NCI-H1930 (cell line): ENCODE measurements at places on chromosomes 3 and 15.

GRCh38 chr3:38366082-38366481 lies 19.5 kb downstream of the XYLB start:
- no peak for DNase-seq

DNA sequence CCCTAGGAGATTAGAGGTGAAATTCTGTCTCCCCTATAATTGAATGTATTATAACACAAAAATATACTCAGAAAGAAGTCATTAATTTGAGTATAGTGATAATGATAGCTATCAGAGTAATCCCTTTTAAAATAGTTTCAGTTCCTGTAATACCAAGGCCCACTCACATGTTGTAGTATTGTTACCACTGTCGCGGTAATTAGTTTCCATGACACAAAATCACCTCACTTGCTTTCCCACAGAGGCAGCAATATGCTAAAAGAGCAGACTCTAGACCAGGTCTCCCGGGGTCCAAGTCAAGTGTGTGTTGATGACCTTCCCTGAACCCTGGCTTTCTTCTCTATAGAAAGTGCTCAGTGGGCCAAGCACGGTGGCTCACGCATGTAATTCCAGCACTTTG lies 39.5 kb upstream of the NSMCE3 start:
- DNase-seq, result no peak

- DNase-seq, result no peak
Observed at GRCh38 chr3:152818027-152818426, 16.9 kb upstream of the P2RY1 start.

GRCh38 chr3:79002465-79003372 lies 765.1 kb downstream of the ROBO1 start:
- no peak for DNase-seq

DNA sequence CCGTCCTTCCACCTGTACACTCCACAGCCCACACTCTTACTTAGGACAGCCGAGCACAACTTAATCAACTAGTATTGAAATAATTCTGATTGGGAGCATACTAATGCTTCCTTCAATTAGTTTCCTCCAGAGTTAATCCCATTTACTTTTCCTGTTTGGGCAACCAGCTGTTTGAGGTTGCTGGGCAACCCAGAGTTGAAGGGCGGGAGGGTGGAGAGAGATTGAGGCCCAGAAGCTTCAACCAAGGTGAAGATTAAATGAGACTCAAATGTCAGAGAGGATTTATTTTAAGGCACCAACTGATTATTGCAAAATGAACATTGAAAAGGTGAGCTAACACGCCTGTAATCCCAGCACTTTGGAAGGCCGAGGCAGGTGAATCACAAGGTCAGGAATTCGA lies 428.5 kb upstream of the SEMA6D start:
- DNase-seq, result no peak

- no peak for DNase-seq
Observed at GRCh38 chr3:162799910-162800309, 1303.3 kb downstream of the OTOL1 start.

DNA sequence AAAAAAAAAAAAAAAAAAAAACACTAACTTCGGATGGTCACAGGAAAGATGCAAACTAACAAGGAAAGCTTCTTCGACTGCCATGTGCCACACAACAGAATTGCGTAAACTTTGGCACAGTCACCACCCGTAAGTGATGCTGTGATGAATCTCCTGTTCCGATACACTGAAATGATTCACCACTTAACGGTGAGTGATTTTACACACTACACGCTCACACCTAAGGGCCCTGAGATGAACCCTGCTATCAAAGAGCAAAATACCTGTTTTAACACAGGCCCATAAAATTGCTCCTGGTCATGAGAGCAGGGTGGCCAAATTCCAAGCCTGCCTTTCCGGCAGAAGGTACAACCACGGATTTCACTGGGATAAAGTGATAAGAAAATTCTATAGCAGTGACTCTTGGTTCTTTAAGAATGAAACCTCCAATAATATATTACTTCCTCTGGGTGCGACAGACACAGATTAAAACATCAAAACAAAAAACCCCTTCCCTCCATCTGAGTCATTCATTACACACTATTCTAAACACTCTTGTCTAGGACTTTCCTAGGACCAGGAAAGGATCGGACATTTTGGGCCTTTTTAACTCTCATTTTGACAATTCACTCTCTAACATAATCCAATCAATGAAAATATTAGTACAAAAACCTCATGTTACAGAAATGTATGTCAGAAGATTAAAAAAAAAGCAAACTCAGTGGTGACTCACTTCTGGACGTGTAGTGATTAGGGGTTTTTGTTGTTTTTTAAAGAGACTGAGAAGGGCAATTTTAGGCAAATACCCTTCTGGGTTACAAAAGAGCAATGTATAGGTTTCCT lies 28.3 kb downstream of the LRIG1 start:
- no peak for DNase-seq

DNA sequence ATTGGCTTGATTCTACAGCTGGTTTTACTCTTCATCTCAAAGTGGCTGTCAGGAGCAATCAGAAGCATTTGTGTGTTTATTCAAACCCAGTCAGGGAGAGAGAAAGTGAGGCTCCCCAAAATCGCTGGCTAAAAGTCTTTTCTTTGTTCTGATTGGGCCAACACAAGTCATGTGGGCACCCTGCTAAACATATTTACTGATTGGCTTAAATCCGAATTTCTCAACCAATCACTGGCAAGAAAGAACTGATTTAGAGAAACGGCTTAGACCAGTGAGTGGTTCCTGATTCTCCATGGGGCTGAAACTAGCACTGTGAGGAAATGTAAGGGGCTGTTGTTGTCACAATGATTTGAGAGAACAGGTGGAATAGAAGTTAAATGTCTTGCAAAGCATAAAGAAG lies 98.9 kb upstream of the PDZRN3 start:
- no peak for DNase-seq

GRCh38 chr15:58538225-58538727 lies 106.5 kb downstream of the LIPC start:
- no peak for DNase-seq

DNA sequence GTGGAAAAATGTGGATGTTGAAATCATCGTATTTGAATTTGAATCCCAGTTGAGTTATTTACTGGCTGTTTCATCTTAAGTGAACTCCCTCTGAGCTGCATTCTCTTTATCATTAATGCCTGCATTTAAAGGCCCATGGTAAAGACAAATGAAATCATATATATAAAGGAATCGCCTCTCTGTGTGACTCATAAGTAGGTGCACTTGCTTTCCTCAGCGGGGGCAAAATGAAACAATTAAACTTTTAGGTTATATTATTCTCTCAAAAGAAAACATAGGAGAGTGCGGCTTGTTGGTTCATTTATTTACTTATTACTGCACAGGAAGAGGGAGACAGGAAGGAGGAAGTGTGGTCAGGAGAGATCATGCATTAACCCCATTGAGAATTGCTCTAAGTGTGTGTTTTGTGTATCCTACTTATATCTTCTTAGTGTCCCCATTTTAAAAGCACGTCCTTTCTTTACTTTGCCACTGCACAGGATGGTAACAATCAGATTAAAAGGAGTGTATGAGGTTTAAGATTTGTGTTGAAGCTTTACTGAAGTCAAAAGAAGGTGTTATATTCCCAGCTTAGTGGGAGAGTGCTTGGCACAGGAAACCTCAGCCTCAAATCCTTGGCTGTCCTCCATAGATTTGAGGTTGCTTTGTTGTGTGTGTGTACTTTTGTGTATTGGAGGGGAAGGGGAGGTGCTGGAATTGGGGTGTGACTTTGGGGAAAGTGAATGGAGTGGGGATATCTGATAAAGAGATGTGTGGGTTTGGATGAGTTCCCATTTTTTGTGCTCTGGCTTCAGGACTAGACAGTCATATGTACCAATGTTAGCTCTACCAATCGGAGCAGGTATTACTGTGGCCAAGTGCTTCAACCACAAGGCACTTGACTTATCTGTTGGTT lies 595.8 kb upstream of the NR2F2 start:
- DNase-seq, result no peak

DNA sequence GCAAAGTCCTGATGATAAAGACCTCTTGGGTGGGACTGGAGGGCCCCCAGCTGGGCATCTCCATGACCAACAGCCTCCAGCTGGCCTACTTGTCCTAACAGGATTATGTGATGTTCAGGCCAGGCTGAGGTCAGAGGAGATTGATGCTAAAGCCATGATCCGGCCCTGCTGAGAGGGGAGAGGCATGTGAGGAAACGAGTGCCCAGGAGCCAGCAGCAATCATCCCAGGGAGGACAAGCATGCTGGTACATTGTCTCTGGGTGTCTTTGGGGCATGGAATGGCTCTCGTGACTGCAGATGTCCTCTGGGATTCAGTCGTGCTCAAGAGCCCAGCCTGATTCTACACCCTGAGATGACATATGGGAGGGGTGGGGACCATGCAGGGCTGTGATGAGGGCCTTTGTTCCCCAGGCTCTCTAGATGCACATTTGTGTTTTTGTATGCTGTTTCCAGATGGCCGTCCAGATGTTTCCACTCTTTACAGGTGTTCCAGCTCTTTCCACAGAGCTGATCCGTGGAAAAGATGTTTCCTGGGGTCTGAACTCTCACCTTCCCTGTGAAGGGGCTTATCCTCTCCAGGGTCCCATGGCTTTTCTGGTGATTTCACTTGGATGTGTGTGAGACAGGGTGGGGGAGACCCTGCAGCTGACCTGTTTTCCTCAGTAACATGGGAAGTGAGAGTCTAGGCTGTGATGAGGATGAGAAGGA lies 20.2 kb downstream of the SLC24A1 start:
- no peak for DNase-seq

GRCh38 chr3:40086890-40087883 lies 222.3 kb upstream of the EIF1B start:
- DNase-seq, result no peak

GRCh38 chr3:195077611-195078540 lies 193.1 kb downstream of the XXYLT1 start:
- no peak for DNase-seq

GRCh38 chr3:70914862-70915261 lies 602.4 kb upstream of the MDFIC2 start:
- no peak for DNase-seq

DNA sequence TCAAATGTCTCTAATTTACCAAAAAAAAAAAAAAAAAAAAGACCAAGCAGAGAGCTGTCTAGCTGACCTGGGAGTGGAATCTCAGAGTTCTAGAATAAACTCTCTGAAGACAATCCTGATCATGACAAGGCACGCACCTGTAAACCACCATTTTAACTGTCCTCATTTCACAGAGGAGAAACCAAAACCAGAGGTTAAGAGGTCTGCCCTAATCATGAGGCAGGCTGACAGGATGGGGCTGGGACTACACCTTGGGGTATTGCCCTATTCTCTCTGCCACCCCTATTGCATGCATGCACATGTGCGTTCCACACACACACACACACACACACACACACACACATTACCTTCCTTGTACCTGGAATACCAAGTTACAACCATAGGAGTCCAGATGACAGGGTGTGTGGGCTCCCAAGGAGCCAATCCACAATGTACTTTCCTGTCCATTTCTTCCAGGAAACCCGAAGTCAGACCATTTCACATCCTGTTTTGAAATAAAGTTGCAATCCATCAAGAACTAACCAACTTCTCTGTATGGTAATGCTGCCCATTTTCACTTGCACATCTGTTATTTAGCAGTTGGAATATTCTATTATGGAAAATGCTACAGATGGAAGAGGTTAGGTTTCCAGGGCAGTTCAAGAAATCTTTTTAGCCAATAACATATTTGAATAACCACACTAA lies 34.6 kb downstream of the HSPBAP1 start:
- DNase-seq, result no peak

DNA sequence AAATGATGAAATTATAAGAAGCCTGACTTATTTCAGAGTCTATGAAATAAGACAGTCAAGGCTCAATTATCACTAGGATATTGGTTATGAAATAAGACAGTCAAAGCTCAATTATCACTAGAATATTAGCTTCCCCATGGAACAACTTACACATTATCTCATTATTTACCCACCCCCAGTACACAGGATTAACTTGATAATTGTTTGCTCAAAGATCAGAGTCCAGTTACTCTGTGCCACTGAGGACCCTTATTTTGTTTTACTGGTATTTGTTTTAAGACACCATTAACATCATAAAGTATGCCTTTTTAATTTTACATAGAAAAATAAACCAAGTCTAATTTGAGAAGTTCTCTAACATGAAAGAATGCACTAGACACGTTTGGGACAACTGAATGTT lies 225.4 kb downstream of the SI start:
- no peak for DNase-seq

DNA sequence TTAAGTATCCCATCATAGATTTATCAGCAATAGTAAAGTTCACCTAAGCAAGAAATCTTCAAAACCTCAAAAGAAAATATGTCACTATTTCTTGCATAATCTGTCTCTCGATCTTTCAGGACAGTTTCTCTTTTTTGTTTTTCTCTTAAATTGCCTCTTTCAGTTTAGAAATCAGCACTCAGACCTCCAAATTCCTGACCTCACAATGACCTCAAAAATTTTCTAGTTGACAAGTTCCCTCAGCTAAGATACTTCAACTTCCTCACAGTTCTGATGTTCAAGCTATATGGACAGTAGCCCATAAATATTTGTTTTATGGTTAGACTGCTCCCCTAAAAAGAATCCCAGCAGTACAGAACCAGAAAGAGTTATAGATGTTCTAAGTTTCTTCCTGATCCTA lies 24.1 kb downstream of the SLC24A5 start:
- DNase-seq, result no peak

DNA sequence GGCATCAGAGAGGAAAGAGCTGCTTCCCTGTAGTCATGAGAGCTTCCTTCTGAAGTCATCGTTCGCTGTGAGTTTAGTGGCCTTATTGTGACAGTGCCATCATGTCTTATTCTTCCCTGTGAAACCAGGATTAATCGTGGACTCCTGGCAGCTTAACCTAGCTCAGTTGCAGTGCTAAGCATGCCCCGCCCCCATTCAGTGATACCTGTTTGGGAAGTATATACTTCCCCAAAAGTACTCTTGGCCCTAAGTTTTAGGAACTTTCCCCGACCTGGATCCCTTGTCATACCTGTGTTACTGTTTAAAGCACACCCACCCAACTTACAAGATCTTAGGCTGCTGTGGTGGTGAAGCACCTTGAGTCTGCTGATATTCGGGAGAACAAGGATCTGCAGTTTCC lies 32.1 kb upstream of the TIMP4 start:
- DNase-seq, result no peak

GRCh38 chr15:57171426-57171825 lies 204.9 kb upstream of the CGNL1 start:
- DNase-seq, result no peak
